ENCODE measurements at places on chromosomes 4 and X.

GRCh38 chr4:6901669-6902317 lies 7.8 kb upstream of the TBC1D14 start:
- ATAC-seq, result peak; percentile 48

- no peak for ATAC-seq
Measured at GRCh38 chrX:148311544-148311943, 188.9 kb upstream of the AFF2 start.

GRCh38 chr4:107183155-107183774 lies 147.2 kb upstream of the DKK2 start:
- ATAC-seq, result peak; percentile 59

GRCh38 chr4:154660052-154660451 lies 47.6 kb upstream of the FGG start:
- ATAC-seq, result no peak

DNA sequence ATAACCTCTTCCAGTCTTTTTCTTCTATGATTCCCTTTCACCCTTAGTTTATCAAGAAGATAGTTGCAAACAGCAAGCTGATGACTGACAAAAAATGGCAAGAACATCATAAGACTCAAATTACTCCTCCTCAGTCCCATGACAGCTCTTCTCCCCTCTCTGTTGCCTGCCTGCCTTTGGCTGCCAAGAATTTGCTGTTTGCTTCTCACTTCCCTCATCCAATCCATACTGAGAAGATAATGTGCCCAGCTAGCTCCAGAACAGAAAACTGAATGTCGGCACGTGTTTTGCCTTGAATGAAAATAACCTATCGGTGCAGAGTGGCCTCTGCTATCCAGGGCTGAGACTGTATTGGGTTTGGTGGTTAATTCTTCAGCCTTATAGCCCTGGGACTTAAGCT lies 192.1 kb downstream of the PPARGC1A start:
- ATAC-seq, result no peak

GRCh38 chrX:153966841-153967535 lies 4.6 kb downstream of the HCFC1 start:
- no peak for ATAC-seq

DNA sequence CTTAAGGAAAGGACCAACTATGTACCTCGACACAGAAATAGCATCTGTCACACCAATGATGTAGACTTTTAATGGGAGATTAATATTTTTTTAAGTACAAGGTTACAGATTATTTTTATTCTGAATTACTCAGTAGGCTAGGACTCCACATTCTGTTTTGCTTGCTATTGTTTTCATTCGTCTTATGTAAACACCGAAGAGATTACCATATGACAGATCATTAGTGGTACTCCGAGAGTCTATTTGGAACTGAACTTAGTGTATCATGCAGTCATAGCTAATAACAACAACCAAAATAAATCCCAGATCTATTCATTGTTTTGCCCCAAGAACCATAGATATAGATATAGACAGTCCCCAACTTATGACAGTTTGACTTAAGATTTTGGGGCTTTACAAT lies 139.7 kb upstream of the SPRY1 start:
- ATAC-seq, result no peak

DNA sequence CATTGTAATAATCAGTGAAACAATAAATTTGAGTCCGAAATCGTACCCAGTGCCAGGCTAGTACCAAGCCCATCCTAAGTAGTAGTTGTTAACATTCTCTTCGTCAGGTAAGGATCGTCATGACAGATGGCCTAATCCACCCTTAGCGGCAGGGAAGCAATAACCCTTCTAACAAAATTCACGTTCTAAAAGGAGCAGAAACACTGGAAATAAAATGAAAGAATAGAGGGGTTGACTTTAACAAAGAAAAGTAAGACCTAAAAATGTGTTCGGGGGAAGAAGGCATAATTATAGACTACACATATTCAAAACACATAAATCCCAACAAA lies 142.7 kb downstream of the CPEB2 start:
- no peak for ATAC-seq

- ATAC-seq, result no peak
Measured at GRCh38 chr4:186249785-186250754, 15.9 kb upstream of the F11 start.

GRCh38 chrX:68978255-68978654 lies 149.4 kb downstream of the EFNB1 start:
- ATAC-seq, result no peak

- ATAC-seq, result no peak
Measured at GRCh38 chr4:126572264-126572663, 1060.5 kb upstream of the INTU start.
